NCI-H1417 treated with DMSO at 0.1 percent for 48 hours (cell line): ENCODE measurements at places on chromosomes 5 and 9.

GRCh38 chr9:91117474-91117891 lies 244.2 kb downstream of the AUH start:
- no peak for DNase-seq

DNA sequence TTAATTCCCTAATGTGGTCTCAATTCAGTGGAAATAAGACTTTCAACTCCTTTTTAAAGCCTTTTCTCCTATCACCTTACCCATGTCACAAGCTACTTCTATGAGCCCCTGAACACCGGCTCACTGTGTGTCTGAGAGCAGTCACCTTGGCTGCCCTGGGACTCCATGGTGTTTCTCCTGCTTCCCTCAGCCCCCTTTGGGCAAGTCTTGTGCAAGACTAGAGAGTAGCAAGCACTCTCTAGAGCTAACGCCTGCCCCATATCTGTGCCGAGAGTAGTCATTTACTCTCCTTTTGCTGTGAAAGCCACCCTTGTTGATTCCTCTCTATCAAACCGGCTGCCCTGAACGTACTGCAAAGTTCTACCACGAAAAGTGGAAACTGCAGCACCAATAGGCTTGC lies 77.9 kb upstream of the DAB2 start:
- DNase-seq, result no peak

GRCh38 chr5:158769696-158770095 lies 330.0 kb downstream of the EBF1 start:
- DNase-seq, result no peak

- no peak for DNase-seq
Observed at GRCh38 chr9:95213117-95213516, 104.4 kb downstream of the FANCC start.

GRCh38 chr5:2466966-2467365 lies 284.5 kb downstream of the IRX2 start:
- DNase-seq, result no peak
